ENCODE measurements at places on chromosomes 5 and 9.
A peak's percentile ranks its signal among the peaks of the same experiment; 100 is the strongest.

DNA sequence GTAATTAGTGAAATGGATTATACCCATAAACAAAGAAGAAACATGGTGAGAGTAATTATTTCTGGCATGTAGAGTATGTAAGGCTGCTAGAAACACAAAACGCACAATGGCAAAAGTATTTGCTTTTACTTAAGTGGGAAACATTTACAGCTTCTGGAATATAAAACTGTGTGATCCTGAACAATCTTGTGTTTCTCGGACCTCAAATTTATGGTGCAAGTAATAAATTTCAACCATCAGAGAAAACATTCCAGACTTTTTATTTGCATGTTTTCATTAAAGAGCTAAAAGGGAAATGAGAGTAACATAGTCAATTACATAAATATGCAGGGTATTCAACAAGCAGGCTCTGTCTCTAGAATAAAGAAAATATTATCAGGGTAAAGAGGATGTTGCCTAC, 17.2 kb upstream of the PRR16 start:
- DNase-seq = no peak

DNA sequence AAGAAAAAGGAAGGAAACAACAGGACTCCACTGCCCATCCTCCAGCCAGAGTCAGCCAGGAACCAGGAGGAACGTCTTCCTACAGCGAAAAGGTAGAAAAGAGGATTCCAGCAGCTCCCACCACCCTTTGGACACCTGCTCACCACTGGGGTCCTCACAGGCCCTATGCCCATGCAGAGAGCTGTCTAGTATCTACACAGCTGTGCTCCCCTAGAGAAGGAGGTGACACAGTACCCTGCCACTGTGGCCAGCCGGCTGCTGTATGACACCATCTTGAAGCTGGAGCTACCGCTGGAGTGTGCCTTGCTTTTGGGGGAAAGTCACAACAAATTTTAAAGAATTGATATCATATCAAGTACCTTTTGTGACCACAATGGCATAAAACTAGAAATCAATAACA, 92.6 kb downstream of the GTF3C4 start:
- no peak for DNase-seq

DNA sequence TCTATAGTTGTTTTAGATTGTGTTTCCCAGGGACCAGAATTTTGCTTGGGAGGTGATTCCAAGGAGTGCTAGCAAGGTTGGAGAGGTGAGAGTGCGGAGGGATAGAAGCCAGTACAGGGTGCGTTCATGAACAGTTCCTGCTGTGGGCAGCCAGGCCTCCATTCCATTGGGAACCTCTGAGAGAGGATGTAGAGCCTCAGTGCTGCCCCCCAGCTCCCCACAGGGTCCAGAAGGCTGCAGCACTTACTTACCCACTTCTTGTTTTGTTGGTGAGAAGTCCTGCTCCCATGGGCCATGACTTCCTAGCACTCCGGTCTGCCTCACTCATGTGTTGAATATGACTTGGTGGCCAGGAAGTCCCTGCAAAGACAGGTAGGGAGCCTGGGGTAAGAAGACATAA, 128.2 kb upstream of the GAS1 start:
- no peak for DNase-seq

- no peak for DNase-seq
Observed at GRCh38 chr5:37841203-37841602, 1.4 kb upstream of the GDNF start.

DNA sequence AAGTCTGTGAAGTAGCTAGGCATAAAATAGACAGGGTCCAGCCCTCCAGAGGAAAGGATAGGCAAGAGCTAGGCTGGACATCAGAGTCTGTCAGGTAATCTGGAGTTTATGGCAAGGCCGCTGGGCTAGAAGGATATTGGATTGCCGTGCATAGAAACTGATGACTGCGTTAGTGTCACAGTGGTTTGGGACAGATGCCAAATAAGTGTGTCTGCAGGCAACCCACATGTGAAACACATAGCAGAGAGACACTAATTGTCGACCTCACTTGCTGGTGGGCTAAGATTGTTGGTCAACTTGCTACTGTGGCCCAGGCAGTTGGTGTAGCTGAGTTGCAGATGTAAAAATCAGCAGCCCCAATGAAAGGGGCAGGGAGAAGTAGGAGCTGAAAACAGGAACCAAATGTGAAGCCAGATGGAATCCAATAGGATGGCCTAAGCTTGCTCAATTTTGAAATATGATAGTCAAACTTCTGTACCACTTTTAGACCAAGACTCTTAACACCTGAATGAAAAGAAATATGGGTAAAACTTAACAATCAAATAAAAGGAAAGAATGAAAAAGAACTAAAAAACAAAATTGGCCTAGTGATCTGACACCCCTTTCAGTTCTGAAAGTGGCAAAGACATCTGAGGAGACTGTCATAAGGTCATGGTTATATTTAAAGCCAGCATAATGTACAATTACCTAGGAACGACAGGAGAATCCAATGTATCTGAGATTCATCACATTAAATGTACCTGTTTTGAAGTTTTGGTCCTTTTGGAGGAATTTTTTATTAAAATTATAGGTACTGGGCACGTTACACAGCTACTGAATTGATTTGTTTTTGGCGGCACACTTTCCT, 243.3 kb upstream of the ACTBL2 start:
- no peak for DNase-seq

DNA sequence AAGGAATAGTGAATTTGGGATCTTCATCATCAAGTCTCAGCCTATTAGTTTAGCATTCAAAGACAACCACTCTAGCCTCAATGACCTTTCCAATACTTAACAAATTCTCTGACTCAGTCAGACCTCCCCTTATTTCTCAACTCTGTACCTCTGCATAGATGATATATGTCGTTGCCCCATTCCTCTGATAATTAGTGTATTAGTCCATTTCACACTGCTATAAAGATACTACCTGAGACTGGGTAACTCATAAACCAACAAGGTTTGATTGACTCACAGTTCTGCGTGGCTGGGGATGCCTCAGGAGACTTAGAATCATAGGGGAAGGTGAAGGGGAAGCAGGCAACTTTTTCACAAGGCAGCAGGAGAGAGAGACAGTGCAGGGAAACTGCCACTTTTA, 8.9 kb downstream of the MRPL22 start:
- no peak for DNase-seq

- no peak for DNase-seq
Observed at GRCh38 chr5:125834438-125835115, 588.6 kb upstream of the GRAMD2B start.

- DNase-seq = no peak
Observed at GRCh38 chr5:93477816-93478215, 103.2 kb downstream of the NR2F1-AS1 start.

DNA sequence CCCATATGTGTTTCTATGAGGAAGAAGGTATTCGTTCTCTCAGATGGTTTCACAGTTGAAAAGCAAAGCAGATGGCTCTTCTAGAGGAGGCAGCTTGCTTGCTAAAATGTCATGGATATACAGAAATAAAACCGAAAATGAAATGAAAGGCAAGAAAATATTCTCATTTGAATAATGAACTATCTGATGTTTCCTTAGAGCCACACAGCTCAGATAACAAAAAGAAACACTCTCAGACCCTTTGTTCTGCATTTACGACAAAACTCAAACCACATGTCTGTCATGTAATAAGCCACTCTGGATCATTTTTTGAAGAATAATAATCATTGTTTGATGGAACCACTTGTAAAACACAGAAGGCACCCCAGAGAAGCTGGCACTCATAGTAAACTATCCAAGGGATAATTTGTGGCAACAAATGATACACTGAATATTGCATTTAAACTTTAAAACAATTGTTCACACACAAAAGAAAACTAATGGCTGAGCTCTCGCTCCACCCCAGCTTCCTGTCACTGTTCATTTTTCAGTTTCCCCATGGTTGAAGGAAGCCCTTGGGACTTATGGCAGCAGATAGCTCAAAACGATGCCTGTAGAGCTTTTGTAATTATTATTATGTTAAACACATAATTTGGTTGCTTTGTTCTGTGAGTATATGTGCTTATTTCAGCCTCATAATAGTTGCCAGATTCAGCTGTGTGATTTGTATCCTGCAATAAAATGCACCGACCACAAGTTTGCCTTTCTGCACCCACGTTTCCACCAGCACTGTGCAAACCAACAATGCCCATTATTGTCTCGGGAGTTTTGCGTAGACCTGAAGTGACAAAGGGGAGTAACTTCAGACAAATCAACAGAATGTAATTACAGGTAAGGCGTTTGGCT, 256.0 kb downstream of the TMEM167A start:
- DNase-seq = peak; percentile 49

GRCh38 chr5:180613188-180613813, 22.0 kb upstream of the SCGB3A1 start:
- DNase-seq = no peak

DNA sequence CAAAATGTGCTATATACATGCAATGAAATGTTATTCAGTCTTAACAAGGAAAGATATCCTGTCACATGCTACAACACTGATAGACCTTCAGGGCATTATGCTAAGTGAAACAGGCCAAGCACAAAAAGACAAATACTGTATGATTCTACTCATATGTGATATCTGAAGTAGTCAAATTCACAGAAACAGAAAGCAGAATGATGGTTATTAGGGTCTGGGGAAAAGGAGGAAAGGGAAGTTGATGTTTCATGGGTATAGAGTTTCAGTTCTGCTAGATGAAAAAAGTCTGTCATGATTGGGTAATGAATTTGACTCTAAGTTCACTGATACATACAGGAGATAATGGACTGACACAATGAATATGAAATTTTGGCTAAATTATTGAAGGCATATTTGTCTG, 11.2 kb upstream of the RIC1 start:
- peak; percentile 83 for DNase-seq

GRCh38 chr5:97529354-97529985, 346.4 kb upstream of the RIOK2 start:
- DNase-seq = no peak

DNA sequence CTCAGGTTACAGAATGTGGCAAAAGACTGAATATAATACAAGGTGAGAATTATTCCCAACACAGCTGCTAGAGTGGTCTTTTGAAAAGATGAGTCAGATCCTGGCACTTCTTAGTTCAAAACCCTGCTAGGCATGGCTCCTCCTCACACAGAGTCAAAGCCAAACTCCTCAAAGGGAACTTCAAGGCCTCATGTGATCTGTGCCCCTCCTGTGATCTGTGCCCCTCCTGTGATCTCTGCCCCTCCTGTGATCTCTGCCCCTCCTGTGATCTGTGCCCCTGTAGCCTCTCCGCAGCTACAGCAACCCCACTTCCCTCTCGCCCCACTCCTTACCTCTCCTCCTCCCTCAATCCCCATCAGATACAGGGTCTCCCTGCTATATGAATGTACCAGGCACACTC, 525.5 kb upstream of the CCNG1 start:
- no peak for DNase-seq

- DNase-seq = no peak
Observed at GRCh38 chr5:119218830-119219782, 136.7 kb upstream of the TNFAIP8 start.

DNA sequence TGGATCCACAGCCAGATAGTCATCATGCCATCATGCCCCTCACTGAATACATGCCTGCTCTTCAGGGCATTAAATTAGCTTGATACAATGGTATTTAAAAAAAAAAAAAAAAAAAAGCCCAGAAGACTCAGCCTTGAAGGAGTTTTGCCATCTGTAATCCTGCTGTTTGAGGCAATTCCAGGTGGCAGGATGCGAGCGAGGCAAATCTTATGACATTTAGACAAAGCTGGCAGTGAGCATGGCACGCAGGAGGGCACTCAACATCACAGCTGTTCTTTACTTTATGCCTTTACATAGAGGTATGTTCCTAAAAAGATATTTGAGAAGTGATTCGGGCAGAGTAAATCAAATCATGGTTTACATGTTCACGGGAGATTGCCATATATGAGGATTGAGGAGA, 692.0 kb upstream of the DMAC1 start:
- DNase-seq = no peak

DNA sequence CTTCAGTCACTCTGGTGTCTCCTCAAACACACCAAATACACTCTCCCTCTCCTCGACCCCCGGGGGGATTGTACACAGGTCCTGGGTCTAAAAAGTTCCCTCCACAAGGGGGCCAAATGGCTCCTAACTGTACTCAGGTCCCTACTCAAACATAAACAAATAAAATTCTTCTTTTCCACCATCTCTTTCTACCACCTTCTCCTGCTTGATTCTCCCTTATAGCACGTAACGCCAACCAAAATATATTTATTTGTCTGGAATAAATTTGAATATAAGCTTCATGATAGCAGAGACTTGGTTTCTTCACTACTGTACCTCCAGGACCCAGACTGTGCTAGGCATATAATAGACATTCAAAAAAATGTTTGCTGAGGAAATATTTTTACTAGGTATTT, 21.4 kb downstream of the ZNF608 start:
- no peak for DNase-seq

DNA sequence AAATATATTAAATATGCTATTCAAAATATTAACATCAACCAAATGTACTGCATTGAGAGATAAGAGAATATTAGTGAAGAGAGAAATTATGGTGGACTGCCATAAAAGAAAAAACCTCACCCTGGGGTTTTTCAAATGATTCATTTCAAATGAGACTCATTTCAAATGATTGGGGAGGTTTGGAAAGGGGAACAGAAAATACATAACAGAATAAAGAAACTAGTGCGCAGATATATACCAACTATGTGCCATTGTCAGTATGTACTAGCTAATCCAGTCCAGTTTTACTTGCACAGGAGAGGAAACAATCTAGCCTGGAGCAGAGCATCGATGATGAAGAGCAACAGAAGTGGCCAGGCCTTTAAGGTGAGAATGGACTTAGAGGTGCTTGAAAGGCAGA, 651.6 kb upstream of the RORB start:
- no peak for DNase-seq

DNA sequence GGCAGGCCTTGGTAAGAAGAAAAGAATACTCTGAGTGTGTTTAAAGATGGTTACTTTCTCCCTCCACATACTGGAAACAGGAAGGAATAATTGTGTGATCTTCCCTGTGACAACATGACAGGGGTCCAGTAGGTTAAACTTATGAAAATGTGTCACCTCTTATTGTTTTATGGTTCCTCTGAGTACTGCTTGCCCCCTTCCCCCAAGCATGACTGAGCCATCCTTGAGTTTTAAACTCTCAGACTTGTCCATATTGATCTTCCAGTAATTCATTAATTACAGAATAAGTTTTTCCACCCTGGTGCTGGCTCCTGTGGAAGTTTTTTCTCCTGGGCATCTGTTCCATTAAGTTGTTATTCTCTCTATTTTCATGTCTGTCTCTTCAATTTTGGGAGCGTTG, 95.8 kb downstream of the CNTLN start:
- DNase-seq = no peak

- no peak for DNase-seq
Observed at GRCh38 chr9:109652971-109653370, 127.0 kb upstream of the PALM2AKAP2 start.
